ENCODE measurements at places on chromosomes 6 and 20.
A peak's percentile ranks its signal among the peaks of the same experiment; 100 is the strongest.

- DNase-seq: peak; percentile 56
These were observed 4.9 kb upstream of the DLL1 start for GRCh38 chr6:170295510-170296422.

- no peak for DNase-seq
These were observed 4.8 kb upstream of the NHSL1 start for GRCh38 chr6:138503881-138504680.

- no peak for DNase-seq
These were observed 811.9 kb downstream of the MAFB start for GRCh38 chr20:39876976-39877635.

DNA sequence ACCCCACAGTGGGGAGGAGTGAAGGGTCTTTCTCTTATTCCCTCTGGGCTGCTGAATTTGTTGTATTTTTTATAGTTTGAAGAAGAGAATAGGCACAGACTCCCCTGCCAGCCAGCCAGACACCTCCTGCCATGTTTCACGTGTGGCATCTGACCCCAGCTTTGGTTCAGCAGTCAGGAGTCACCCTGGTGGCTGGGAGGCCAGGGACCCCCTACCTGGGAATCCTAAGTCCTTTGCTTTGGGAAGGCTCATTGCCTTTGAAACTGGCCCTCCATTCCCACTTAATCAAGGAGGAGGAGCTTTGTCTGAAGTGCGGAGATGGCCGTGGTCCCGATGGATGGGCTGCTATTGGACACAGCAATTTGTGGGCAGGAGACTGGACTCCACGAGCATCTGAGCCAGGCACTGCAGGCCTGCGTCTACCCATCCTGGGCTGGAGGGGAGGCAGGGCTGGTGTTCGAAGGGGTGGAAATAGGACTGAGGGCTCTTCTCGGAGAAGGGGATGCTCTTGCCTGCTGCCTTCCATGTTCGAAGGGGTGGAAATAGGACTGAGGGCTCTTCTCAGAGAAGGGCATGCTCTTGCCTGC is 196.1 kb downstream of the DLL1 start:
- no peak for DNase-seq

DNA sequence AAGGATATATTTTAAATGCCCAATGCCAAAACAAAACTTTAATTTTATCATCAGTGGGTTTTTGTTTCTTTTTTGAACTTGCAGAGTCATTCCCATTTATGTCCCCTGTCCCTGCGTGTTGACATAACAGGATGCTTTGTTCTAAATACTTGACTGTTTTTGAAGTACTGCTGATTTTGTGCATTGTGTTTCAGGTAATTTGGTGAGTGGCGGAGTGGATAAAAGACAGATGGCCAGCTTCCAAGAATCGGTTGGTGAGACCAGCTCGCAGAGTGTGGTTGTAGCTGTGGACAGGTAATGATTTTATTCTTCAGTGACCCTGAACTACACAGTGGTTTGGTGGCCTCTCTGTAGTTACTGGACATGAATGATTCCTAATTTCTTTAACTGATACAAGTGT is 50.5 kb upstream of the CSE1L start:
- DNase-seq: no peak

GRCh38 chr20:1509237-1509636 is 18.0 kb upstream of the SIRPB2 start:
- peak; percentile 81 for DNase-seq
